Cortex of kidney (tissue), 1 donor: ENCODE measurements at places on chromosomes 2 and 18.

- no peak for DNase-seq
Observed at GRCh38 chr2:129667577-129667976, 311.9 kb upstream of the RAB6C start.

DNA sequence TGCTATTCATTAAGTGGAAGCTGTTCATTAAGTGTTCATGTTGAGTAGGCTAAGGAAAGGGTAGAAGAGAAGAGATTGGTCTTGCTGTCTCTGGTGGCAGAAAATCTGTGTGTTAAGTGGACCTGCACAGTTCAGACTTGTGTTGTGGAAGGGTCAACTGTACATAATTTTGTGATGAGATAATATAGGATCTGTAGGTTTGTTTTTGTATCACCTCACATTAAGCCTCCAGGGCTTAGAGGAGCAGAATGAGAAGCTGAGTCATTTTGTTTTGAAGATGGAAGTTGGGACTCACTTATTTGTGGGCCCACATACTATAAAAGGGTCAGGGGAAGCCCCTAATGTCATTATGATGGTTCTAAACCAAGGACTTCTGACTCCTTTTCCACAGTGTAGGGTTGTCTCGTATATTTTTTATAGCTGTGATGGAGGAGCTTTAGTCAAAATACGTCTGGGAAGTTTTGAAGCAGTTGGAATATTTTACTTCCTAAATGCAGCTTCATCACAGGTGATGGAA lies 18.2 kb downstream of the PMS1 start:
- DNase-seq = no peak

- DNase-seq = no peak
Observed at GRCh38 chr2:76008001-76008702, 297.4 kb upstream of the GCFC2 start.

- no peak for DNase-seq
Observed at GRCh38 chr2:122867941-122868340, 1112.5 kb downstream of the TSN start.

DNA sequence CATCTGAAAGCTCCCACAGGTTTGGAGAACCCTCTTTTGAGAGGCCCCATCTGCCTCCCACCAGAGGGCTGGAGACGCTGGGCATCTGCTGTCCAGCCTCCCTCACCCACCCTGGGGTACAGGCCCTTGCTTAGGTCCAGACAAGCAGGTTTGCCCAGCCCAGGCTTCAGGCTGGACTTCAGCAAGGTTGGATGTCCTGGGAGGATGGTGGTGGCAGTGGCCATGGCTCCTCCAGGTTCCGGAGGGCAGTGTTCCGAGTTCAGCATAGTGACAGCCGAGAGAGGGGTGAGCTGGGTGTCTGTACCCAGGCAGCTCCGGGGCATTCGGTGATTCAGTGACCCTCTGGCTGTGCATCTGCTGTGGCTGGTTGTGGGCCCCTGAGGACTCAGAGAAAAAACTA lies 58.2 kb upstream of the HDAC4 start:
- no peak for DNase-seq

DNA sequence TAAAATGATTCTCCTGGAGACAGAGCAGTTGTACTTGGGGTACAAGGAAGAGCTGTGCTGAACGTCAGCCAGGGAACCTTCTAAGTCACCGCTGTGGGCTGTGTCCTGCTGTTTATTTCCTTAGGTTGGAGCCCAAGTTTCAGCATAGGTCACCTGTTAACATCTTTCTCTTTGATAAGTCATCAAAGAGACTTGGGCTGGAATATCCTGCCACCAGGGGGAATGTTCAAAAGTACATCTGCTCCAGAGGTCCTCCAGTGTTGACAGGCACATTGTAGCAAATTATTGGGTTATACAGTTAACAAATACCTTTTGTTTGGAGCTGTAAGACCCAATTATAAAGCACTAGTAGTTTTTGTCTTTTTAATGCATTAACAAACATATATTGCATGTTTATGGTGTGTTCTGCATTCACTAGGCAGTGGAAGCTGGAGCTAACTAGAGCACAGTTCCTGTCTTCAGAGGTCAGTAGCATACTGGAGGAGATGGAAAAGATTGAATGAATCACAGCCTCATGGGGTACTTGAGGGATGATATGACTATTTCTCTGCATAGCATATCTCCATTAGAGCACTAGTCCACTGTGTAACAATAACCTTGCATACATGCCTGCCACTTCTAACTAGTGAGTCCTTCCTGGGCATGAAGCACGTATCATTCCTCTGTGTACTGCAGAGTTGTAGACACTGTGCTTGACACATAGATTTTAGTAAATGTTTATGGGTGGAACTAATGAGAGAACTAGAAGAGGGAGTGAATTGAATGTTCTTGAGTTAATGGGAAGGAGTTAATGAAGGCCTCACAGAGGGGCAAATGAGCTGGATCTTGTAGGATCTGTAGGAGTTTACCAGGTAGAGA lies 182.1 kb downstream of the AGAP1 start:
- no peak for DNase-seq
